ENCODE measurements at places on chromosomes 12 and 14.
A peak's percentile ranks its signal among the peaks of the same experiment; 100 is the strongest.

GRCh38 chr12:100554608-100555077, 18.8 kb upstream of the GAS2L3 start:
- no peak for DNase-seq

- no peak for DNase-seq
These were observed 5.9 kb downstream of the SMAGP start for GRCh38 chr12:51264297-51264696.

DNA sequence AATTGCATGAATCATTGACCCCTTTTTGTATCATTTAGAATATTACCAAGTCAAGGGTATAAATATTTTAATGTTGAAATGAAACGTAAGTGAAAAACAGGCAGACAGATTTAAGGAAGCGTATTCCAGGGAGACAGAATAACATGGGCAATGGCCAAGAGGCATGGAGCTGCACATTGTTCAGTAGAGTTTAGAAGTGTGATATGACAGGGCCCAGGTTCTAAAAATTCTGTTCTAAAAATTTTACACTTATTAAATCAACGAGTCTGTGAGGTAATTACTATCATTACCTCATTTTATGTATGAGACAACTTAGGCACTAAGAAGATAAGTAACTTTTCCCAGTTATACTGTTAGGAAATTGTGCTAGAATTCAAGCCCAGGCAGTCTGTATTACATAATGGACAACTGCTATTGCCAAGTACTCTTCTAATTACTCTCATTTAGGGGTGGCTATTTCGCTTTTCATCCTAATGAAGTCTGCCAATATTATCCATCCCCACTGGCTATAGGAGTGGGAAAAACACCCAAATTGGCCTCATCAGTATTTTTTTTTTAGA, 103.2 kb upstream of the NAV3 start:
- no peak for DNase-seq

DNA sequence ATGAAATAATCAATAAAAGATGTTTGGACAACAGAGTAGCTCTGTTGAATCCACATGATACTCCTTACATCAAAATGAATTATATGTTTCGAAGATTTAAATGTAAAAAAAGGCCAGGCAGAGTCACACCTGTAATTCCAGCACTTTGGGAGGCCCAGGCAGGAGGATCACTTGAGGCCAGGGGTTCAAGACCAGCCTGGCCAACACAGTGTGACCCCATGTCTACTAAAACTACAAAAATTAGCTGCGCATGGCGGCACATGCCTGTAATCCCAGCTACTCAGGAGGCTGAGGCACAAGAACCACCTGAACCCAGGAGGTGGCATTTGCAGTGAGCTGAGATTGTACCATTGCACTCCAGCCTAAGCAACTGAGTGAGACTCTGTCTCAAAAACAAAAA, 14.8 kb downstream of the CEP290 start:
- no peak for DNase-seq

DNA sequence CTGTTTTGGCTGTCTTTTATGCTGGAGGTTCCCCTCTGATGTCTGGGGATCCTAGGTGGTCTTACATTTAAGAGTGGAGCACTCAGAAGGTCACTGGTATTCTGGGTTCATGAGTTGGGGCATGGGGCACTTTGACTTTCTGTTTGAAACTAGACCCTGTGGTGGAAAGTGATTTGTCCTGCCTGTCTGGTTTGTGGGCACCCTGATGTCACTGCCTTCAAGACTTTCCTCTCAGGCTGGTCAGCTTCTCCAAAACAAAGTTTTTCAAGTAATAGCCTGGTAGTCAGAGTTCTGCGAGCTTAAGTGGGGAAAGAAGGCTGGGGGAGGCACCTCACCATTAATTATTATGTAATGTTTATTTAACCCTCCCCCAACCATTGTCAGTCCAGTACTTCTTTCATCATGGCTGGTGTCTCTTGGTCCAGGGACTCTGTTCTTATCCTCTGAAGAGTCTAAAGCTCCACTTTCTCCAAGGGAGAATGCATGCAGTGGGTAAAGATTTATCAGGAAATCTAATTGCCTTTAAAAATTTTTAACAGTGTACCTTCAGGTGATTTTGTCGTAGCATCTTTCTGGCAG, 35.3 kb downstream of the ZC3H14 start:
- no peak for DNase-seq

GRCh38 chr12:19484738-19485137, 45.4 kb downstream of the AEBP2 start:
- DNase-seq: no peak

- DNase-seq: no peak
These were observed 77.2 kb downstream of the BTG1 start for GRCh38 chr12:92068459-92068858.

- peak; percentile 79 for DNase-seq
These were observed 32.1 kb downstream of the DMAC2L start for GRCh38 chr14:50344116-50344775.

- DNase-seq: no peak
These were observed 839 bp downstream of the CLEC9A start for GRCh38 chr12:10031321-10031720.

GRCh38 chr12:107318556-107318805, 225.1 kb upstream of the CRY1 start:
- no peak for DNase-seq

DNA sequence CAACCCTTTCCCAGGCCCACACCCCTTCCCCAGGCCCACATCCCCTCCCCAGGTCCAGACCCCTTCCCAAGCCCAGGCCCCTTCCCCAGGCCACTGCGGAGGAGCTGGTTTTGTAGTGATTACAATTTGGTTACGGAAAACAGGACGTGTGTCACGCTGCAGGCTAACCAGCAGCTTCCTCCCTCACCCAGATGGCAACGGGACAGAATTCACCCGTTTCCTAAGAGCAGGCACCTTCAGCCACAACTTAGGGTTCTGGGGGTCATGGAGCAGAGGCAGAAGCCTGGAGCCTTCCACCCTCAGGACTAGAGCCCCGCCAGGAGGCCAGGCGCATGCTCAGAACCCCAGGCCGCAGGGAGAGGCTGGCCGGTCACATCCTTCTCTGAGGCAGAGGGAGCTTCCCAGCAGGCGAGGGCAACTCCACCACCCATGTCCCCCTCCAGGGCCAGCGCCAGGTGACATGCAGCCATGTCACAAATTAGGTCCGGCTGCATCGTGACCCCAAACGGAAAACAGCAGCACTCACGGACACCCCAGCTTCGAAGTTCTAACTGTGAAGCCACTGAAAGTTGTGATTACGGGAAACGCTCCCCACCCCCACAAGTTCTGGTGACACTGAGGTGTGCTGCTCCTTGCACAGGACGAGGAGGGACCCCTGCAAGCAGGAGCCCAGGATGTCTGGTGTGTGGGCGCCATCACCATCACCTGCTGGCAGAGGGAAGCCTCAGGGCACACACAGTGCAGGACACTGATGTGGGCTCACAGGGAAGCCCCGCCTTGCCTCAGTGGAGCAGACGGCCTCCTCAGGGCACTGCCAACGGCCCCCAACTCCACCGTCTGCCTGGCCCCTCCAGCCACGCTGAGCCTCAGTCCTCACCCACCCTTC, 7.7 kb downstream of the BRF1 start:
- DNase-seq: peak; percentile 61

DNA sequence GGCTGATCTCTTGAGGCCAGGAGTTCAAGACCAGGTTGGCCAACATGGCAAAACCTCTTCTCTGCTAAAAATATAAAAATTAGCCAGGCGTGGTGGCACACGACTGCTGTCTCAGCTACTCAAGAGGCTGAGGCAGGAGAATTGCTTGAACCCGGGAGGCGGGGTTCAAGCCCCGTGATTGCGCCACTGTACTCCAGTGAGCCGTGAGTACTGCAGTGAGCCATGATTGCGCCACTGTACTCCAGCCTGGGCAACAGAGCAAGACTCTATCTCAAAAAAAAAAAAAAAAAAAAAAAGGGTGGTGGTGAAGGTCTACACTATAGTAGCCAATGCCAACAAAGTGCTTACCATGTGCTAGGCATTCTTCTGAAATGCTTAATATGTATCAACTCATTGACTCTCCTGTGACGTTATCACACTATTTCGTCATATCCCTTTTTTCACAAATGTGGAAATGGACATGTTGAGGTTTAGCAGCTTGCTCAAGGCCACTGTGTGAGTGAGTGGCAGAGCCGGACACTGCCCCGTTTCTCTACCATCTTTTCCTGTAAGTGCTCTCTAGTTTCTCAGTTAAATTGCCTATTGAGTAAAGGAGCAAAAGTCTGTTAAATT, 59.6 kb downstream of the GNS start:
- no peak for DNase-seq

GRCh38 chr14:69038455-69039287, 59.6 kb upstream of the ACTN1 start:
- no peak for DNase-seq

- no peak for DNase-seq
These were observed 8.0 kb downstream of the KMT2D start for GRCh38 chr12:49052451-49053208.

DNA sequence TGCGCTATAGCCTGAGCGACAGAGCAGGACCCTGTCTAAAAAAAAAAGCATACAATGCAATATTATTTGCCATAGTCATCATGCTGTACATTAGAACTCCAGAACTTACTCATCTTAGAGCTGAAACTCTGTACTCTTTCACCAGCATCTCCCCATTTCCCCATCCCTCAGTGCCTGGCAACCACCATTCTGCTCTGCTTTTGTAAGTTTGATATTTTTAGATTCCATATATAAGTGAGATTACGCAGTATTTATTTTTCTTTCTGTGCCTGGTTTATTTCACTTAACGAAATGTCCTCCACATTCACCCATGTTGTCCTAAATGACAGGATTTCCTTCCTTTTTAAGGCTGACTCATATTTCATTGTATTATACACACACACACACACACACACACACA, 121.8 kb downstream of the BBS10 start:
- DNase-seq: no peak

GRCh38 chr14:99560922-99561683, 42.9 kb downstream of the CCDC85C start:
- DNase-seq: no peak

DNA sequence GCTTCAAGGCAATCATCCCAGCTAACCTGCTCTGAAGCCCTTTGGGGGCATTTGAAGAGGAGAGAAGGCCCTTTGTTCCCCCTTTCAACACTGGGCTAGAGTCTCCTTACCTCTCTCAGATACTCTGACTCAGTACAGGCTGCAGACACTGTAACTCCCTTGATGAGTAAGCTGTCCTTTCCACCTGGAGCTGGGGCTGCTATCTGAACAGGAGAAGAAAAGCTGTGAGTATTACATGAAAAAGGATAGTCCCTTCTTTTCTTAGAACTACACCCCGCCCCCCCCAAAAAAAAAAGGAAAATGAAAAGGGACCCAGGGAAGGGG, 186.6 kb upstream of the PLEKHG7 start:
- DNase-seq: no peak

GRCh38 chr12:26054383-26054782, 70.5 kb downstream of the BHLHE41 start:
- DNase-seq: no peak

DNA sequence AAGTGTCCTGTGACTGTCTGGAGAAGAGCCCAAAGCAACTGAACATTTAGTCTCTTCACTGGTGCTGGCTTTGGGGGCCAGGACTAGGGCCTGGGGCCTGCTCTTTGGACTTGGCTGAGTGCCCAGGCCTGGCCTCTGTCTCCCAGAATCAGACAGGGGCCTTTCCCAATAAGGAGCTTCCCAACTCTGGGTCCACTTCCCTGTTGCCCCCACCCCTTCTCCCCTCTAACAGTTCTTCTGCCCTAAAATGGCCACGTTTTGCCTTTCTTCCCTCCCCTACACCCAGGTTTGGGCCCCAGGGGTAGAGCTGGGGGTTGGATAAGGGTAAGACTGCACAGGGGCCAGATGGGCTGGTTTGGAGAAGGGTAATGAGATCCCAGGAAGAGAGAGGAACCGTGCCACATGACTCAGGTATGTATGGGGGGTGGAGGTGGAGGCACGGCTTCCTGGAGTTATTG, 10.0 kb upstream of the ITGA5 start:
- DNase-seq: no peak

GRCh38 chr12:105294886-105295479, 35.5 kb upstream of the C12orf75 start:
- no peak for DNase-seq

- no peak for DNase-seq
These were observed 445.4 kb downstream of the BCL11B start for GRCh38 chr14:98826618-98827017.

DNA sequence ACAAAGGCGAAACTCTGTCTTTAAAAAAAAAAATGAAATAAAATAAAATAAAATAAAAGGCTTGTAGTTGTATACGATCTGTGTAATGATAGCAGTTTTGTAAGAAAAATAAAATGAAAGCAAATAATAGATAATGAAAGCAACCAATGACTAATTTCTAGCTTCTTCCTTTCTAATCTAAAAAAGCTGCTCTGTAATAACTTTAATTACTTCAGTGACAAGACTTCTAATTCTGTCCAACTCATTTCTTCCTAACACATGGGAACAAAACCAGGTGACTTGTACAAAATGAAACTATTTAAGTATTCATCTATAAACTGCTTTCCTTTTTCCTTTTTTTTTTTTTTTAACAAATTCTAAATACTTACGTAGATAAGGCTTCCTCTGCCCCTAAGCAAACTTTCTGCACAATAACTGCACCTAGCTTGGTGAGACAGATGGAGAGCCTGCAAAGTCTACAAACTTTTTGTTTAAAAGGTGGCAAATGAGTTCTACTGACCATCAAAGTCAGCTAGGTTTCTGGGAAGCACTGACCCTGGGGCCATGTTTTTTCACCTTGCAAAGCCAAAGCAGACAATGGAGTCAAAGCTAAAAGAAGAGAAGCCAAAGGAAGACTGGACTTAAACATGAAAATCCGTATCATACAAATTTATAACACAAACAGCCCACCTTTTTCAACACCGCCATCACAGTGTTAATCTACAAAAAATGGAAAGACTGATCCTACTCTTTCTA, 28.2 kb downstream of the DENND5B start:
- no peak for DNase-seq

DNA sequence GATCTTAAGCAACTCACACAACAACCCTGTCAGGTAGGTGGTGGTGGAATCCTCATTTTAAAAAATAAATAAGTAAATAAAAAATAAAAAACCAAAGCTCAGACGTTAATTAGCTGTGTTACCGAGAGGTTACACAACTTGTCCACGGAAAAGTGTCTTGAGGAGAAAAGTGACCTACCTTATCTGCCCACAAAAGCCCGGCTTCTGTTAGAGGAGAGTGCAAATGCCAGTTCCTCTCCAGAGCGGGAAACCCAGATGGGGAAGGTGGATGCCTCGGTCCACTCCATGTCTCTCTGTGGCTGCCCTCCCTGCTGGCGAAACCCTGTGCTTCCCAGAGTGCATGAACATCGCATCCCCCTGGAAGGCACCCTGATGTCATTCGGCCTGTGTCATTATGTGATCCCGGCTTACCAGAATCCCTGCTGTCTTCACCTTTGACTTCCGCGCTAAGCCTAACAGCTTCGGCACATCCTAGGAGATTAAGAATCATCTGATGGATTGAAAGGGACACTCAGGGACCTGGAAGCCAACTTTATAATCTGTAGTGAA, 6.4 kb downstream of the MLXIP start:
- DNase-seq: no peak

- DNase-seq: peak; percentile 84
These were observed 15.5 kb downstream of the MANSC1 start for GRCh38 chr12:12334367-12335040.

GRCh38 chr12:109804820-109805761, 28.1 kb downstream of the TRPV4 start:
- DNase-seq: peak; percentile 88

Measured in activated CD8-positive, alpha-beta memory T cell treated with anti-CD3 and anti-CD28 coated beads, Interleukin-2, amount 50 U/mL, for 48 hours (primary cell).